GM04504 (cell line): ENCODE measurements at places on chromosomes 5 and 9.

- peak; percentile 89 for DNase-seq
Observed at GRCh38 chr9:107489687-107490605, at the start of gene KLF4. TSS of gene KLF4 (minus strand) at chr9:107489769. CDS start at chr9:107489172, 597 bp downstream.

- DNase-seq = no peak
Observed at GRCh38 chr5:1108023-1108864, 3.6 kb downstream of the SLC12A7 start.

- DNase-seq = no peak
Observed at GRCh38 chr5:151720215-151720614, 33.5 kb upstream of the SPARC start.

- no peak for DNase-seq
Observed at GRCh38 chr5:74103131-74104023, 477.4 kb downstream of the ARHGEF28 start.

GRCh38 chr5:88805151-88805784 lies 77.7 kb downstream of the MEF2C start:
- DNase-seq = no peak

- DNase-seq = no peak
Observed at GRCh38 chr5:134252671-134253070, 26.8 kb upstream of the PPP2CA start.

- no peak for DNase-seq
Observed at GRCh38 chr5:32406650-32407049, 37.9 kb downstream of the ZFR start.

- no peak for DNase-seq
Observed at GRCh38 chr5:88887342-88887741, 4.4 kb upstream of the MEF2C start.

- DNase-seq = no peak
Observed at GRCh38 chr9:107345327-107345726, 62.2 kb downstream of the RAD23B start.

DNA sequence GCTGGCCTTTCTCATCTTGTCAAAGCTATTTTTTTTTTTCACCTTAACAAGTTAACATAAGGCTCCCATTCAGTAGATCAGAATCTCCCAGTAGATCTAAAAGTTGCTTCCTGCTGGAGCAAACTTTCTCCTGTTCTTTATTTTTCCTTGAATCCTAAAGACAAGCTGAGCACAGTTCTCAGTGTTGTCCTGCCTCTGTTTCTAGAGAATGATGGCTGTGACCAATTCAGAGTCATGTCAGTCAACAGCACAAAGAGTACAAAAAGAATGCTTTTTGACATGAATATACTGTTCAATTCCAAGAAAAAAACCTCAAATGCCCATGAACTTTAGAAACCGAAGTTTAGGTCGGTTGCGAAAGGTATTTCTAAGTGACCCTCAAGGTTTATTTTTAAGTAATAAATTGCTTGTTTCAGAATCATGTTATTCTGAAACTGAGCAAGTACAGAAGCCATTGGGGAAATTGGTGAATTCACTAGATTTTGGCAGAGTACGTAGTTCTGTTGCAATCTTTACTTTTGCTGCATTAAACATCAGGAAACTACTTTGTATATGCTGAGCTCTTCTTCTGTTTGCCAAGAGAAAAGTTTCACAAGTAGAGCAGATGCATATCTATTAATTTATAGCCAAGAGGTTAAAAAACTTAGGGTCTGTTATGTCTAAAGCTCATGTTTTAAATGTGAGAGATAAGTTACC lies 161.7 kb upstream of the RPS23 start:
- no peak for DNase-seq

DNA sequence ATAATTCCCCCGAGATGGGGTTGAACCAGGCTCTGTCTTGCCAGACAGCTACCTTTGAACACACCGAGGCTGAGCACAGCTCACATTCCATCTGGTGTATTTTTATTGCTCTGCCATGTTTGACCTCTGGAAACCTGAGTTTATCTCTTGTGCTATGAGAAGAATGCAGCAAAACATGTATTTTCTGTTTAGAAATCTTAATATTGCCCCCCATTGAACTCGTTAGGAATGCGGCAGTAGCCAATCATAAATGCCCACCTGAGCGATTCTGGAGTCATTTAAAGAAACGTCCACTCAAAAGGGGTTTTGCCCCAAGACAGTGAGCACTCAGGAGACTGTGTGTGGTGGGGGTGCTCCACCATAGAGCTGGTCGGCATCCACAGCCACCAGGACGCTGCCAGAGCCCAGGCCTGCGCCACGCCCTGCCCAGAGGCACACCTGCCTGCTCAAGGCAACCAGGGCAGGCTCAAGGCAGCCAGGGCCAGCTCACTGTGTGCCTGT lies 26.9 kb downstream of the FGD3 start:
- DNase-seq = no peak

GRCh38 chr9:88508326-88508725 lies 26.7 kb upstream of the NXNL2 start:
- DNase-seq = no peak
